Left renal pelvis (tissue), 4 donors: ENCODE measurements at places on chromosomes 12 and 14. TPM values are rescaled to one million over a fixed set of nuclear protein-coding genes. Genes with fewer than 3 reads are reported as not detected.

GRCh38 chr12:6822426-6823135 lies 960 bp downstream of the GPR162 start:
- DNase-seq, result no peak

DNA sequence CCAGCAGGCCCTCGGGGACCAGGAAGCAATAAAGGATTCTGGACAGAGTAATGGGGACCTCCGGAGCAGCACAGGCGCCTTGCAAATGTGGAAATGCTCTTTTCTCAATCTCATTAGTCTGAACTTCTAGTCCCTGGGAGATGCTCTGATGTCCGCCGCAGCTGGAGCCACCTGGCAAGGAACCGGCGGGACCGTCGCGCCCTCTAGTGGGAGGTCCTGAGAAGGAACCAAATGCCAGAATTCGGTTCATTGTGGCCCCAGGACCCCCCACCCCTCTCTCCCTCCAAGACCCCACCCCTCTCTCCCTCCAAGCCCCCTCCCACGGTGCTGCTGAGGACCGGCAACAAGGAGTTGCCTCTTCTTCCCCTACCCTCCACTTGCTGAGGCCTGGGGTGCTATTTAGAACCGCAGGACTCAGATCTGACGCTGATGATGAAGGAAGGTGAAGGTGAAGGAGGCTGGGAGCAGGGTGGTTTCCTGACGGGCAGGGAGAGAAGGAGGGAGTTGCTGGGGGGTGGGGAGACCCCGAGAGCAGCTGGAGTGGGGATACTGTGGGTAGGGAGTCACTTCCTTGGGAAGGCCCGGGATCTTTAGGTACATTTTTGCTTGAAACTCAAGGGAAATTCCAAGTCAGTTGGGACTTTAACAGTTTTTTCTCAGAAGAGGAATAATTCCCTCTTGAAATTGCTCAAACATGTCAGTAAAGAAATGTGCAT lies 42.5 kb downstream of the SMIM41 start:
- no peak for DNase-seq

Gene ZFYVE1
- 16.6 TPM for polyA plus RNA-seq

DNA sequence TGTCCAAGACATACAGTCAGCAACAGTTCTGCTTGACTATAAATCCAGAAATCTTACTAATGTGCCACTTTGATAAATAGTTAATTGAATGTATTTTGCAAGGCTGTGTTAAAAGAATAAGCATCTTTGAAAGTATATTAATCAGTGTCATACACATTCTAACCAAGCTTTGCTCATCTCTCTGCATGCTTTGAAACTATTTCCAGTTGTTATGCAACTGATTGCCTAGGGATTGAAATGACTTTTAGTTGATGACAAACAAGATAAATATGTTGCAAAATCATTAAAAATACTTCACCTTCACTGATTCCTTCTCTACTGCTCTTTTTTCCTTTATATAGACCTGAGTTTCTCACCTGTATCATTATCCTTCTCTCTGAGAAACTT lies 91.3 kb downstream of the AEBP2 start:
- no peak for DNase-seq

DNA sequence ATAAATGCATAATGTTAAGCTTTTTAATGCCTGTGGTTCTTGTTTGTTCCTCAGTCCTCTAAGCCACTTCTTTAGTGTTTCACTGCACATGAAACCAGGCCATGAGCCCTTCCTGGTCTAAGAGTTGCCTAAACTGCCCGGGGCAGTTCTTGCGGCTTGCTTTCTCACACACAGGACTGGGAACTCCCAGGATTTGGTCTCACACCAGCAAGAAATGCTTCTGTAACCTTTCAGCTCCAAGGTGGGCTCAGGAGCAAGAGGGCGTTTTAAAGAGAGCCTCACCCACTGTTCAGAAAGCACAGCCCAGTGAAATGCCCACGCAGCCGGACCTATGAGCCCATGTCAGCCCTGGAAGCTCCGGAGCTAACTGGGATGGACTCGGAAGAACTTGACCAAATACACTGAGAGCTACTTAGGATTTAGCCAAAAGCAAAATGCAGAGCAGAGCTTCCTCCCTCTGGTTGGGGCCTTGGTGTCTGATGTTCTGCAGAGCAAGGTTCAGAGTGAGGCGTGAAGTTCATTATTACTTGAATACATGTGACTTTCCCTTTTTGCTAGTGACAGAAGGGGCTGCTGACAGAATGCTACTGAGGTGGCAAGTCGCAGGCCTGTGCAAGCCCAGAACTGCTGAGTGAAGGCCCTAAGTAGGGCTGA lies 23.4 kb downstream of the SLC25A29 start:
- no peak for DNase-seq

GRCh38 chr12:20077618-20078017 lies 290.7 kb upstream of the PDE3A start:
- DNase-seq, result no peak

Gene FOXG1
- 0.55 TPM for polyA plus RNA-seq

Gene TDRD9
- 4.0 TPM for polyA plus RNA-seq

- DNase-seq, result no peak
These were observed 43.5 kb downstream of the MNAT1 start for GRCh38 chr14:60777856-60778578.

Gene CLEC4C
- not detected for polyA plus RNA-seq

GRCh38 chr12:92111256-92111655 lies 34.4 kb downstream of the BTG1 start:
- no peak for DNase-seq

GRCh38 chr12:116472193-116472592 lies 87.0 kb upstream of the MAP1LC3B2 start:
- no peak for DNase-seq

DNA sequence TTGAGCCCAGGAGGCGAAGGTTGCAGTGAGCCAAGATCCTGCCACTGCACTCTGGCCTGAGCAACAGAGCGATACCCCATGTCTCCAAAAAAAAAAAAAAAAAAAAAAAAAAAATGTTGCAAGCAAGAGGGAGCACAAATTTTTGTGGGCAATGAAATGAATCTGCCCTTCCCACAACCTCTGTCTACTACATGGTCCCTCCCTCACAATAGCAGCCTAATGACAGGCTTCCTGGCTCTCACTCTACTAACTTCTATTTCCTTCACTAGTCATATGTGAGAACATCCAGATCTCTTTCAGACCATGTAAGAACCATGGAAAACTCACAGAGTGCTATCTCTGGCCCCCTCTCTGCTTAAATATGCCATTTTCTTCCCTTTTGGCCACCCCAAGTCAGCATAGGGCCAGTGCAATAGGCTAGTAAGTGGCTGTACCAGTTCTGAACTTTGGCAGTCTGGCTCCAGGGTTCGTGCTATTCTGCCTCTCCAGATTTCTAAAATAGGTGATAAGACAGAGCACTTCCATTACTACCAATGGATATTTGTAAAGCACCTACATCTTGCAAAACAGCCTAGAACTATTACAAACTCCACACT lies 7.1 kb downstream of the OSBPL8 start:
- no peak for DNase-seq

GRCh38 chr12:86249851-86250250 lies 6.3 kb downstream of the MGAT4C start:
- DNase-seq, result no peak

GRCh38 chr14:21807975-21808374 lies 134.4 kb upstream of the OR4E1 start:
- no peak for DNase-seq

- no peak for DNase-seq
These were observed 692.3 kb downstream of the C12orf50 start for GRCh38 chr12:87336814-87337336.

DNA sequence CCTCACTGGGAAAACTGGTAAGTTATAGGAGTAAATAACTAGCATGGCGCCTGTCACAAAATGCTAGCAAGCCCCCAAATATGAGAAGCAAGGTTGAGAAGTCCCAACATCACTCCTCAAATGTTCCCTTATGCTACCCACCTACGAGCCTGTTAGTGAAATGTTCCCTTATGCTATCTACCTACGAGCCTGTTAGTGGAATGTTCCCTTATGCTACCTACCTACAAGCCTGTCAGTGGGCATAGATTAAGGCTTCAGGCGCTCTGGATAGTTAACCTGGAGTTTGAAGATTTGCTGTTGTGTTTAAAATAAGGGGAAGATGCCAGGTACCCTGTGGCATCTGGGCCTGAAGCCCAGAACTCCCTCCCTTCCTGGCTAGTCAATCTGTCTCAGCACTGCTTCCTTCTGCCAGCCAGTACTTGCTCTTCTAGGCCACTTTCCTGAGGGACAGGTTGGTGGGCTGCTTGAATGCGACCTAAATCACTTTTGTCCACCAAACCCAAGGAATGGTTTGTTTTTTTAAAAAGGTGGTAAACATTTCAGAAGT lies 67.1 kb upstream of the SINHCAF start:
- DNase-seq, result no peak

Gene PZP
- polyA plus RNA-seq, result 0.87 TPM

Gene OTOGL
- polyA plus RNA-seq, result 0.31 TPM

DNA sequence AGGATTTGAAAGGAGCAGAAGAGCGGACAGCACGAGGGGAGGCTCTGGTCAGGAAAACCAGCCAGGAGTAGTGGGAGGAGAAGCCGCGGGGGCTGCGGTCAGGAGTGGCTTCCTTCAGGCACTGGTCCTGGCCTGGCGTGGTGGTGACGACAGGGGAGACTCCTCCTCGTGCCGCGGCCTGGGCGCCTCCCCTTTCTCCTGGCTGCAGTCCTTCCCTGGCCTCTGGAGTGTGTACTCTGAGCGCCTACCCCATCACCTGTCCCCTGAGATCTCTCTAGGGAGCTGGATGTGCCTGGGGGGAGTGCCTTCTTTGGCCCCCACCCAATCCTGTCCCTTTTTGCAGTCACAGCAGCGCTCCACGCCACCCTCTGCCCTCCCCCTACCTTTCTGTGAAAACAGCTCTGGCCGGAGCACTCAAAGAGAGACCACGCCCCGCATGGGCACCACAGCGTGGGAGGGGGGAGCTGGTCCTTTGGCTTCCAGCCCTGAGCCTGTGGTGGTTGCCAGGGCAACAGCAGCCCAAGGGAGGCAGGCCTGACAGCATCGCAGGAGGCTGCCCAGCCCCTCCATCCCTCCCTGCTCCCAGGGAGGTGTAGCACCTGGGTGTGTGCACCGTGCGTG lies 125.9 kb downstream of the CALM1 start:
- no peak for DNase-seq

- DNase-seq, result no peak
These were observed 1.9 kb downstream of the CACNB3 start for GRCh38 chr12:48819986-48820725.

Gene DIO3
- 0.16 TPM for polyA plus RNA-seq

Gene ERBB3
- polyA plus RNA-seq, result 94.8 TPM

DNA sequence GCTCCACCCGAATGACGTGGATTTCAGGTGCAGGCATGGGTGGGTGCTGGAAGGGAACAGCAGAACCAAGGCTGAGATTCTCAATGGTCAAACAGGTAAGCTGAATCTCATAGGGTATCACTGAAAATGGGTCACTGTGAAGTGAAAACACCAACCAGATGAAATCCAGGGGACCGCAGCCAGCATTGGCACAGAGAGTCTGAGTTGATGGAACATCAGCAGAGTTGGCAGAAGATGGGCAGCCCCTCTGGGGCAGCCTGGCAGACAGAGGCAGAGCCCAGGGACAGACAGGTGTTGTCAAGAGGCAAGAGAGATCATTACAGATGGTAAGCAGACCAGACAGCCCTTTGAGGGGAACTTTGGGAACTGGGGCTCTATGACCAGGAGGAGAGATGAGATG lies 48.0 kb downstream of the ACTN1 start:
- DNase-seq, result no peak

GRCh38 chr14:23441076-23441475 lies 5.6 kb upstream of the MYH7 start:
- DNase-seq, result no peak

Gene AKAP5
- 9.8 TPM for polyA plus RNA-seq

Gene CCDC184
- 0.65 TPM for polyA plus RNA-seq

DNA sequence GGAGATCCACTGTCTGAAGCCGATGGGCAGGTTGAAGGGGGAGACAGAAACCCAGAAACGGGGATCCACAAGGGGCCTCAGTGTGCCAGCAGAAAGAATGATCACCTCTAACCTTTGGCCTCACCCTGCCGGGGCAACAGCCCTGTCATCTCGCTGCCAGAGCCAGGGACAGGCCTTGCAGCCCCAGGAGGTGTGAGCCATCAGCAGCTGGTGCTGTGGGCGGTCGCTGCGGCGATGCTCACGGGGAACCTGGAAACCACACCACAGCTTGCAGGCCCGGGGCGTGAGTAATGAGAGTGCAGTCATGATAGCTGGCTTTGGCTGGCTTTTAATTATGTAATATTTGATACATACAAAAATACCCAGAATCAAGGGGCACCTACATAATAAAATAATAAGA lies 4.7 kb upstream of the TTC7B start:
- DNase-seq, result no peak

Gene SDR9C7
- polyA plus RNA-seq, result 0.27 TPM

- peak; percentile 71 for DNase-seq
These were observed 386.8 kb downstream of the BCAT1 start for GRCh38 chr12:24561882-24562770.

DNA sequence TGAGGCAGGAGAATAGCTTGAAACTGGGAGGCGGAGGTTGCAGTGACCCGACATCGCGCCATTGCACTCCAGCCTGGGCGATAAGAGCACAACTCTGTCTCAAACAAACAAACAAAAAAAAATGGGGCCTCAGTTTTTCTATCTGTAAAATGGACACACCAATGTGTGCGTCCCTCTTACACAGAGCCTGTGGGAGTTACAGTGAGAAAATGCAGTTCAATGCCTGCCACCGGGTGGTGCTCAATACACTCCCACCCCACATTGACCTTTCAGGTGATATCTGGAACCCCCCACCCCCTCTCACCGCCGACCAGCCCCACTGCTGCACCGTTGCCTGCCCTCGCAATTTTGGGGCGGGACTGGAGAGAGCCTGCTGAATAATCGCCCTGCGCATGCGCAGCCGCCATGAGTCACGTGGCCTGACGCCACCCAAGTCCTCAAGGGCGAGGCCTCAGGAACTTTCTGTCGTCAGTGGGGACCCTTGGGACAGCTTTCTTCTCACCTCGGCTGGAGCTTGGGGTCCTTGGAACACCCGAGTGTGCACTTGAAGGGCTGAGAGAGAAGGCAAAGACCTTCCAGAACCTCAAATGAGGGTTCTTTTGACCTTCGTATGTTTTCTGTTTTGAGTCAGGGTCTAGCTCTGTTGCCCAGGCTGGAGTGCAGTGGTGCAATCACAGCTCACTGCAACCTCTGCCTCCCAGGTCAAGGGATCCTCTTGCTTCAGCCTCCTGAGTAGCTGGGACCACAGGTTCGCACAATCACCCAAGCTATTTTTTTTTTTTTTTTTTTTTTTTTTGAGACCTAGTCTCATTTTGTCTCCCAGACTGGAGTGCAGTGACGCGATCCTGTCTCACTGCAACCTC lies 14.6 kb upstream of the CABP1 start:
- no peak for DNase-seq

- DNase-seq, result no peak
These were observed 385.6 kb downstream of the GRIN2B start for GRCh38 chr12:13595536-13596443.
